ENCODE measurements at places on chromosomes 1 and 21.

DNA sequence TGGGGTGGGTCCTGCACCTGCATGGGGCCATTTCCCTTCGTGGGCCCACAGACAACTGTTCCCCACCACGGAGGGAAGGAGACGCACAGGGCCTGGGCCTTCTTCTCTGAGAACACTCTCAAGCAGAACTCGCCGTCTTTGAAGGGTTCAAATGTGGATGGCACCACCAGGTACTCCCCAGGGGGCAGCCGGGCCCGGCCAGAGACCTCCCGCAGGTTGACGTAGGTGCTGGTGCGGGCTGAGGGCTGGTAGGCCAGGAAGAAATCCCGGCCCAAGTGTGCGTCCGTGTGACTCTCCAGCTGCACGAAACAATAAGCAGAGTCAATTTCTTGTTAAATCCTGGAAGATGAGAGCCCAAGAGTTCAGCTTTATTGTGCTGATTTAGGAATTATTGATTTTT, 56.4 kb downstream of the CAPN8 start:
- no peak for DNase-seq

- DNase-seq: no peak
Measured at GRCh38 chr1:228415853-228416216, 826 bp downstream of the TRIM17 start.

DNA sequence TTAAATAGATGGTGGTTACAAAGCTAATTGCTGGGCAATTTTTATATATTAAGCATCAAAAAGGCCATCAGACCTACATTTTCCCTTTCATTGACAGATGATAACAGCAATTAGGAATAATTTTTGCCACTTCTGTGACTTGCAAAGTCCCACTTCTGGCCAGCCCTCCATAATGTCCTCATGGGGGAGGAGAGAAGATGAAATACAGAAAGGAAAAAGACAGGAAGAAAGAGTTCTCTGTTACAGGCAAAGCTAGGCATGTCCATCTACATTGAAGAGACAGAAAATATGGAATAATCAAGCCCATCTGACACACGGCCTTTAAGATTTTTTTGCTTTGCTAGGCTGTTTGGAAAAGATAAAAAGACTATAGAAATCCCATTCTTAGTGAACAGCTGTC, 108.0 kb downstream of the ENAH start:
- DNase-seq: peak; percentile 25

- DNase-seq: no peak
Measured at GRCh38 chr1:181310560-181310959, 172.8 kb upstream of the CACNA1E start.

GRCh38 chr1:213669512-213669911, 318.3 kb upstream of the PROX1 start:
- DNase-seq: no peak

GRCh38 chr1:25933479-25934365, 27.5 kb upstream of the STMN1 start:
- no peak for DNase-seq

Data from NCI-H69 (cell line).